NCI-H1105 treated with DMSO at 0.1 percent for 48 hours (cell line): ENCODE measurements at places on chromosomes 7 and 10.

- DNase-seq = peak; percentile 54
Measured at GRCh38 chr10:129968853-129969183, 4.7 kb upstream of the EBF3 start.

- DNase-seq = no peak
Measured at GRCh38 chr7:141410353-141411000, 140.7 kb upstream of the AGK start.

DNA sequence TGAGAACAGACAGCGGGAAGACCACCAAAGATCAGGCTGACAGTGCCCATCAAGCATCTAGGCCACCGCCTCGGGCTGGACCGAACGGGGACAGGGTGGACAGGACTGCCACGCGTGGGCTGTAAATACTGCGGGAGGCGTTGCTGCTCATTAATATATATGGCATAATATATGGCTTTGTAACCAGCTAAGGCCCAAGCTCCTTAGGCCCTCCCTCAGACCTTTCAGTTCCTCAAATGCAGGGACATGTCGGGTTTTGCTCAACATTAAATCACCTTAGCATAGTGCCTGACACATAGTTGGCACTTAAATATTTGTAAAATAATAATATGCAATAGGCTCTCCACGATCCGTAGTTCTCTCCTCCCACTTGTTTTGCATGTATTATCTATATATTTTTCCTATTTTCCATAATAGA is 402 bp upstream of the TMEM168 start:
- no peak for DNase-seq

DNA sequence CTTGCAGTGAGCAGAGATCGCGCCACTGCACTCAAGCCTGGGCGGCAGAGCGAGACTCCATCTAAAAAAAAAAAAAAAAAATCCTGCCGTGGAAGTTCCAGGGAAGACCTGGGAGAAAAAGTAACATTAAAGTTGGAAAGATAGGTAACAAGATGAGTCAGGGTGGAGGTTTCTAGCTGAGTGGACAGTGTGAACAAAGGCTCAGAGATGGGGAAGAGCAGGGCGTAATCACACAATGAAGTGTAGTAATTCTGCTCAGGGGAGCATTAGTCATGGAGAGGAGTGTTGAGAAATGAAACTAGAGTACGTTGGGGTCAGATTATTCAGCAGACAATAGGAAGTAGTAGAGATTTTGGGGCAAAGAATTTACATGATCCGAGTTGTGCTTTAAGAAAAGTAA is 21.6 kb upstream of the WASL start:
- no peak for DNase-seq

GRCh38 chr10:3948843-3949242 is 163.8 kb upstream of the KLF6 start:
- DNase-seq = no peak

- DNase-seq = no peak
Measured at GRCh38 chr7:142523821-142524460, 225.3 kb upstream of the PRSS1 start.

DNA sequence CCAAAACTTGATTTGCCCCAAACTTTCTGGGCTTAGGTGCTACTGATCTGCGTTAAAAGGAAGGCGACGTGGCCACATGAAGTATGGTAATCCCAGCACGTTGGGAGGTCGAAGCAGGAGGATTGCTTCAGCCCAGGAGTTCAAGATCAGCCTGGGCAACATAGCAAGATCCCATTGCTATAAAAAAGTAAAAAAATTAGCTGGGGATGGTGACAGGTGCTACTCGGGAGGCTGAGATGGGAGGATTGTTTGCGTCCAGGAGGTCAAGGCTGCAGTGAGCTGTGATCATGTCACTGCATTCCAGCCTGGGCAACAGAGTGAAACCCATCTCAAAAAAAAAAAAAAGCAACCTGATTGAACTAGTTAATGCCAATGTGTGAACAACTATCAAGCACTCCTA is 5.1 kb upstream of the CUL1 start:
- DNase-seq = no peak

GRCh38 chr7:109964780-109965179 is 1126.1 kb upstream of the LRRN3 start:
- no peak for DNase-seq

GRCh38 chr7:44471850-44472249 is 18.6 kb downstream of the NUDCD3 start:
- DNase-seq = no peak

GRCh38 chr7:145263886-145264285 is 428.0 kb upstream of the TPK1 start:
- DNase-seq = no peak

DNA sequence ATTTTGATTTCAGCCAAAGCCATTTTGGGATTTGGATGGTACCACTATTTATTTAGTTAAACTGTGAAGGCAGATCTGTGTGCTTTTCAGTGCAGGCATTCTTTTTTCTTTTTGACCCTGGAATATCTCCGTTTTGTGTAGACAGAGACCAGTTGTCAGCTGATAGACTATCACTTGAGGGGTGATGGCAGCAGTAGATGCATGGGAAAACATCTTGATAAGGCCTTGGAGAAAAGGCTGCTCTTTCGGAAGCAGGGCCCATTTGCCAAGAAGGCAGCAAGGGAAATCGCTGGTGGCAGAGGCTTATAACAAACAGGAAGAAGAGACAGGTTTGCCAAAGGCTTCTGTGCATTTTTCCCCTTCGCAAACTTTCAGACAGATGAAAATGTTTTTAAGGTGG is 2.6 kb upstream of the BMPER start:
- DNase-seq = no peak

GRCh38 chr10:127977357-127978009 is 70.6 kb downstream of the PTPRE start:
- DNase-seq = no peak

GRCh38 chr7:107169120-107170050 is 582 bp downstream of the HBP1 start:
- DNase-seq = peak; percentile 95

GRCh38 chr10:110192552-110192951 is 14.9 kb upstream of the MXI1 start:
- DNase-seq = no peak

DNA sequence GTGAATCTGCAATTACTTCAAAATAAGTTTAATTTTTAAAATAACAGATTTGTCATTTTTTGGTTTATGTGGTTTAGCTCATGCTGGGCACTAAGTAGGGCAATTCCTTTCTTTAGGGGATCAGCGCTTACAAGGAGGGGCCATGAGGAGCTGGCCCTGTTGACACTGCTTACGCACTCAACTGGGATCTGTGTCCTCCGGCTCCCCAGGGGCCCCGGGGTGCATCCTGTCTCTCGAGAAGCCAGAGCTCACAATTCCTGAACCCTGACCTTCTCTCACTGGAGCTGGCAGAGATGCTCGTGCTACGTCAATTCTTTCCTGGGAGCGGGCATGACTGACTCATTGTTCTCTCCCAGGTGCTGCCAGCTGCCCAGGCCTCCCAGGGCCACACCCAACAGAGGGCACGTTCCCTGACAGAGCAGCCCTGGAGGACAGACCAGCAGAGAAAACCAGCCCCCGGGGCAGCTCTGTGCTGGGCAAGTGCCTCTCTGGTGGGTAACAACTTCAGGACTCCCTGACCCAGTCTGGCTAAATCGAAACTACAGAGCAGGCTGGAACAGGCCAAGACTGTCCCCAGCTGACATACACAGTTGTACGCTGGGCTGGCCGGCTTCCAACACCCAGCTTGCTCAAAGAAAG is 36.8 kb downstream of the CTBP2 start:
- no peak for DNase-seq

DNA sequence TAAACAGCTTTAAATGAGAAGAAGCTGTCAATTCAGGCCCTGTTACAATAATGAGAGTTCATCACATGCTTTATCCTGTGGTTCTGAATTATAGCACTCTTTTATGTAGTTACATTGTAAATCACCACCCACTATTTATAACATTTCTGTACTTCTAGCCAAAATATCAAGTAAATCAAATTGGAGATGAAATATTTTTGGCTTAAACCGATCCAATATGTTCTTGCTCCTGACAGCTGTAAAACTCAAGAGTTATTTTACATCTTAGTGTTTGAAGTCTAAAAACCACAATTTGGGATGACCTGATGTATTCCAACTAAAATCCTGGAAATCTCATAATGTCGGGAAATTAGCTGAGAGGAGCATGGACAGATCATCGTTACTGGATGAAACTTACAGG is 371.2 kb upstream of the LRRN3 start:
- DNase-seq = no peak

GRCh38 chr7:24718977-24719491 is 38.2 kb downstream of the GSDME start:
- no peak for DNase-seq

DNA sequence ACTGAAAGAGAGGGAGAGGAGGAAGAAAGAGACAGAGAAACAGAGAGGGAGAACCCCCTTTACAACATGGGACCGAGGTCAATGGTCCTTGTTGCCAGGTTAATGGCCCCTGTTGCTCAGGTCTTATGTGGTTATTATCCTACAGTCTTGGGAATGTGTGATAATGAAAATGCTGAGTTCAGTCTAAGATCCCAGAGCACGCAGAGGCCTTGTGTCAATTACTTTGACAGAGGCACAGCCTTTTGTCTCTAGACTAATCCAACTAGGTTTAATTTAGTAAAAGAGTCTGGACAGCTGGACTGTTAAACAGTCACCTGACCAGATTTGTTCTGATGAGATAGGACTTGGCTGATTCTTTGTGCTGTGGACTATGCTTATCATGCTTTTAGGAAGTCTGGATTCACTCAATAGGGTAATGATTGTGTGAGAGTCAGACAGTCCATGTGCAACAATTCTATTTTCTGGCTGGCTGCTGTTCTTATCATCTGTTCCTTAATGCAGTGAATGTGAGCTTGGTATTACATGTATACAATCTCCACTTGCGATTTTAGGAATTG is 157.4 kb upstream of the MAGI2 start:
- DNase-seq = no peak

DNA sequence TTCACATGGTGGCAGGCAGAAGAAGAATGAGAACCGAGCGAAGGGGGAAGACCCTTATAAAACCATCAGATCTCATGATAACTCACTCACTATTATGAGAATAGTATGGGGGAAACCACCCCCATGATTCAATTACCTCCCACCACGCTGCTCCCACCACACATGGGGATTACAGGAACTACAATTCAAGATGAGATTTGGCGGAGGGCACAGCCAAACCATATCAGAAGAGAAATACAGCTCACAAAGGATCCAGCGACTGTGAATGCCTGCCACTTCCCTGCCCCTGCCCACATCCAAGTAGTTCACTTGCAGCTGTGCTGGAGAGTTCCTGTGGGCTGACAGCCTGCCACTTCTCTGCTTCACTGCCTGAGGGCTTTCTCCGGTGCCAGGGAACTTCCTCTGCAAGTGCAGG is 148.7 kb downstream of the C7orf25 start:
- DNase-seq = no peak

DNA sequence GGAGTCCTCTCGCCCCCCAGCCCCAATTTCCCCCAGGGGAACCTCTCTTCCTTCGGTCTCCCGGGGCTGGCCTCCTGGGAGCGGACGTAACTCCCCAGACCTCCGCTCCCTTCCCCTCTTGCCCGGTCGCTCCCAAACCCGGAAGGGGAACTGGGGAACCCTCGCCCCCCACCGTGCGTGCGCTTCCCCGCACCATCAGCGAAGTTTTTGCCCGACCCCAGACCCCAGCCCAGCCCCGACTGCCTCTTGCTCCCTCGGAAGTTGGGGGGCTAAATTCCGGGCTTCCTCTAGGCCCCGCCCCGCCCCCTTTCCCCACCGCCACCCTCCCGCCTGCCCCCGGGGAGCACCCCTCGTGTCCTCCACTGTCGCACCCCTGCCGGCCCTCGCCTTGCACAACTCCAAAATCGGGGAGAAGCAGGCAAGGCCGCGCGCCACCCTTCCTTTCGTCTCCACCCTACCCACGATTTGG is 436 bp downstream of the GNB2 start:
- DNase-seq = no peak

DNA sequence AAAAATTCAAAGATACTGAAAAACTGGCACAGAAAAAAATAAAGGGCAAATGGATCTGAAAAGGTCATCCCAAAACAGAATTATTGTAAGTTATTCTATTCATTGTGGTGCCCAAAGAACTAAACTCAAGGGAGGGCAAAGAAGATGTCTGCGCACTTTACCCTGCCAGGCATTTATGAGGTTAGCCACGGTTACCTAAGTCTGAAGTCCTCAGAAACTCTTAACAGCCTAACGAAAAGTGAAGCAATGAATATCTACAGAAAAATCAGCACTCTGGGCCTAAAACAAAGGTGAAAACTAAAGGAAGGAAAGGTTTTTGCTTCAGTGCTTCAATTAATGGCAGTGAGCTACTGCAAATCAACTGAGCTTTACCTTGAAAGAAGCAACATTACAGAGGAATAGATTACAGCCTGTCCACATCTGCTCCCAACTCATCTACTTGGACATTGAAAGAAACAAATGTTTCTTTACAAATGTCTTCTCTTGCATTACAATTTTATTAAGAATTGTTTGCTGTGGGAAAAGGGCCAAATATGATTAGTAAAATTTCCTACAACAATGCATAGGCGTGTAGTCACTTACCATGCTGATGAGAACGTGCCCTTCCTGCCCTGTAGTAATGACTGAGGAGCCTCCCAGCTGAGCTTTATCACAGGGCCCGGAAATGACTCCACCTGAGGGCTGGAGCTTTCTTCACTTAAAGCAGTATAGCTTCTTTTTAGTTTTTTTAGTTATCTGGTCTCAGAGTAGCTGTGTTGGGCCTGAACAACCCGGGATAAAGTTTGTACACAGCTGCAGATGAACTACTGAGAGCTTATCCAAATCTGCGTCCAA is at the start of gene TUBAL3:
Gene TUBAL3, minus strand, starts transcription at position 621 of the 834 bp plus-strand sequence. Its CDS starts 36 bp downstream, at position 585.
- no peak for DNase-seq
